Osteocyte (in vitro differentiated cells): ENCODE measurements at places on chromosomes 6 and 20.

- DNase-seq, result no peak
These were observed 43.6 kb upstream of the IYD start for GRCh38 chr6:150325066-150325772.

DNA sequence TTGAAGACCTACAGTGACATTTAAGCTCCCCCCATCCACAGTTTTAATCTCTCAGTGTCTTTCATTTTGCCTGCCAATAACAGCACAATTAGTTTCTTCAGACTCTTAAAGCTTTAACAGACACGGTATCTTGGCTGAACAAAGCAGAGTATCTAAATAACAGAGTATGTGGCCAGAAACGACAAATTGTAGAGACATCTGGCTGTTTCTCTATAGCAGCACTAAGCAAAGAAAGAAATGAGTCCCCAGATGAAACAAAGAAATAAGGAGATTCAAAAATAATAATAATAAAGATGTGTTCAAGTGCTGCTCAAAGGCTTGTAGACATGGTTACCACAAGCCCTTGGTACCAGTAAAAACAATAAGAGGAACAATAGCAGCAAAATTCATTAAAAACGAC lies 97.8 kb upstream of the HDAC2 start:
- no peak for DNase-seq

GRCh38 chr6:44117397-44118128 lies 9.7 kb downstream of the MRPL14 start:
- no peak for DNase-seq

DNA sequence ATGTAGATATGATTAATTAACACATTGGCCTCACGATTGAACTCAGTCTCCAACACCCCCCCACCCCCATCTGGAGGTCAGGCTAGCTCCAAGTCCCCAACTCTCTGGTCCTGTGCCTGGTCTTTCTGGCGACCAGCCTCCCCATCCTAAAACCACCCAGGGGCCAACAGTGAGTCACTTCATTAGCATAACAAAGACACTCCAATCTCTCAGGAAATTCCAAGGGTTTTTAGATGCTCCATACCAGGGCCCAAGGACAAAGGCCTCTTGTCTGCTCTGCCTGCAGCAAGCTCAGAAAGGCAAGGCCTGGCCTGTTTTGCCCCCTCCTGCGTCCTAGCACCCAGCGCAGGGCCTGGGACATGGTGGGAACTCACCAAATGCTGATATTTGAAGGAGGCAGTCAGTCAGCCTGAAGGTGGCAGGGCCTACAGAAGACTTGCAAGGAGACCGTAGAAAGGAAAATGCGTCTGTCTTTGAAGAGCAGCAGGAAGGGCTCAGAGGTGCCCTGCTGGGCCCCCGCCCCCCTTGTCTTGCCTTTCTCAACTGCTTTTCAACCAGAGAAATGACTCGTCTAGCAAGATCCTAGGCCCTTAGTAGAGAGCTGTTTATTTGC lies 184.7 kb downstream of the CDH4 start:
- no peak for DNase-seq

GRCh38 chr6:55886185-55886836 lies 10.9 kb upstream of the BMP5 start:
- DNase-seq, result no peak
